RKO (cell line): ENCODE measurements at places on chromosomes 1 and 21.
A peak's percentile ranks its signal among the peaks of the same experiment; 100 is the strongest.

- no peak for DNase-seq
These were observed 28.9 kb upstream of the NFASC start for GRCh38 chr1:204841798-204842197.

GRCh38 chr21:17711896-17712295, 99.2 kb upstream of the BTG3 start:
- no peak for DNase-seq

DNA sequence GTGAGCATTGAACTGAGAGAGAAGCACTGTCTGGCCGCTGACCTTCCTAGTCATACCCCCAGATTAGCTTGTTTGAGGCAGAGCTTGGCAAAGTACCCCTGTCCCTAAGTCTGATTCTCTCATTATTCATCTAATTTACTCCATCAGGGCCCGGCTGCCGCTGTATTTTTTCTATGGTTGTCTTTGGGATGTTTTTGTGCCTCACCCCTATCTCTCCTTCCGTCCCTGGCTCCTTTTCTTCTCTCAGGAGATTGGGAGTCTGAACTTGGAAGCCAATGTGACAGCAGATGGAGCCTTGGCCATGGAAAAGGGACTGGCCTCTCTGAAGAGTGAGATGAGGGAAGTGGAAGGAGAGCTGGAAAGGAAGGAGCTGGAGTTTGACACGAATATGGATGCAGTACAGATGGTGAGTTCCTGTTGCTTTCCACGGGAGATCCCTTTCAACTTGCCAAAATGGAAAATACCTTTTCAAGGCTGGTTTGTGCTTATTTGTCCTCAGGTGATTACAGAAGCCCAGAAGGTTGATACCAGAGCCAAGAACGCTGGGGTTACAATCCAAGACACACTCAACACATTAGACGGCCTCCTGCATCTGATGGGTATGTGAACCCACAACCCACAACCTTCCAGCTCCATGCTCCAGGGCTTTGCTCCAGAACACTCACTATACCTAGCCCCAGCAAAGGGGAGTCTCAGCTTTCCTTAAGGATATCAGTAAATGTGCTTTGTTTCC, 53.9 kb downstream of the LAMC2 start:
- no peak for DNase-seq

GRCh38 chr1:203619091-203619780, 7.4 kb upstream of the ATP2B4 start:
- DNase-seq, result no peak

DNA sequence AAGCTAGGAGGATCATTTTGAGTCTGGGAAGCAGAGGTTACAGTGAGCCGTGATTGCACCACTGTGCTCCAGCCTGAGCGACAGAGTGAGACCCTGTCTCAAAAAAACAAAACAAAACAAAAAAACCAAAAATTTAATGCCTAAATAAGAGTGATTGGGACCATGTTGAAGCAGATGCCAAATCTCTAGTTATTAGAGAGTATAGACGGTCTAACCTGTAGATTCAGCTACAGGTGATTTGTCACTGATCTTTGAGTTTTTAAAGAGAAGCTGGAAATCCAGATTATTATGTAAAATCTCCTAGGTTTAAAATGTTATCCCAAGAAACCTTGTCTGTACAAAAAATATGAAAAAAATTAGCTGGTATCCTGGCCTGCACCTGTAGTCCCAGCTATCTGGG, 11.5 kb downstream of the HDAC1 start:
- DNase-seq, result no peak

DNA sequence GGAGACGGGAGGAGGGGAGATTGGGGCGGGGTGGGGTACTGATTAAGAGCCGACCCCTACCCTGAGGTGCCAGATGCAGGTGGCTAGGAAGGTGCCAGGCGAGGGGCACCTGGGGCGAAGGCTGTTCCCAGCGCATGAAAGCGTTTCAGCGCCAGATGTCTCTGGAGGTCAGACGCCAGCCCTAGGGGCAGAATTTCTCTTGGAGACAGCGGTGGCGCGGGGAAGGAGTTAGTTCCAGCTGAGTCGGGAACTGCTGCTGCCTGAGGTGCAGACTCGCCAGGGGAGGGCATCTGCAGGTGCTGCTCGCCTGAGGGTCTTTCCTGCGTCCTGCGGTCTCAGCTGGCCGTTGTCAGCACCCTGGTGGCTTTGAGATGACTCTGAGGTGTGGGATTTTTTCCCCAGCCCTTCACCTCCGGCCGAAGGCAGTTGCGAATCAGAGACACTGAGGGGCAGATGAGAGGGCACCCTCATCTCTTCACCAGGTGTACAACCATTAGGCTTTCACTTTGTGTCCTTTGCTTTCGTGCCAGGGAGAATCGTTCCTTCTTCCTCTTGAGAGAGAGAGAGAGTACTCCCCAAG, 539 bp downstream of the CGN start:
- peak; percentile 31 for DNase-seq

- DNase-seq, result no peak
These were observed 77.2 kb downstream of the SCCPDH start for GRCh38 chr1:246801241-246802020.

DNA sequence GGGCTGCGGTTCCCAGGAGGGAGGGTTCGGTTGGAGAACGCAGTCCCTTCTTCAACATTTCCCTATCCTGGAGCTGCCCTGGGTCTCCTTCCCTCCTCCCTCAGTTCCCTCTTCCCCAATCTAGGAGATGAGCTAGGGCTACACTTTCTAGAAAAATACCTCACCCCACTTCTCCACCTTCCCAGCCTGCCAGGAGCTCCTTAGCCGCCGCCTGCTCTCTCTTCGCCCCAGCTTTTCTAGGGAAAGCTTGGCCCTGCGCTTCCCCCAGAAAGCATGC, 488 bp upstream of the ADAMTS1 start:
- no peak for DNase-seq

DNA sequence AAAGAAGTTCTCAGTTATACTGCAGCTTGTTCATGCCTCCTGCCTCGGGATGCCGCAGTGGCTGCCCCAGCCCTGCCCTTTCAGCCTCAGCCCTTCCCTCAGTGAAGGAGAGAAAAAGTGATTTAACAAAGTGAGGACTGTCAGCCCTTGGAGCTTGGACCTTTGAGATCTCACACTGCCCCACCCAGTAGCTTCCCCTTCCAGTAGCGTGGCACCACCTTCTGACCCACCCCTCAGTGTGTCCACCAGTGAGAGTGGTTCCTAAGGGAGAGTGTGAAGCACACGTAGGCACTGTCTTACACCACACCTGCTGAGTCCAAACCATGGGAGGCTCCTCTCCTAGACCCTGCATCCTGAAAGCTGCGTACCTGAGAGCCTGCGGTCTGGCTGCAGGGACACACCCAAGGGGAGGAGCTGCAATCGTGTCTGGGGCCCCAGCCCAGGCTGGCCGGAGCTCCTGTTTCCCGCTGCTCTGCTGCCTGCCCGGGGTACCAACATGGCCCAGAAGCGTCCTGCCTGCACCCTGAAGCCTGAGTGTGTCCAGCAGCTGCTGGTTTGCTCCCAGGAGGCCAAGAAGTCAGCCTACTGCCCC, at the start of gene CDA:
TSS of gene CDA (plus strand) at position 464 of the 592 bp plus-strand sequence. CDS start at position 497, 33 bp downstream.
- no peak for DNase-seq

DNA sequence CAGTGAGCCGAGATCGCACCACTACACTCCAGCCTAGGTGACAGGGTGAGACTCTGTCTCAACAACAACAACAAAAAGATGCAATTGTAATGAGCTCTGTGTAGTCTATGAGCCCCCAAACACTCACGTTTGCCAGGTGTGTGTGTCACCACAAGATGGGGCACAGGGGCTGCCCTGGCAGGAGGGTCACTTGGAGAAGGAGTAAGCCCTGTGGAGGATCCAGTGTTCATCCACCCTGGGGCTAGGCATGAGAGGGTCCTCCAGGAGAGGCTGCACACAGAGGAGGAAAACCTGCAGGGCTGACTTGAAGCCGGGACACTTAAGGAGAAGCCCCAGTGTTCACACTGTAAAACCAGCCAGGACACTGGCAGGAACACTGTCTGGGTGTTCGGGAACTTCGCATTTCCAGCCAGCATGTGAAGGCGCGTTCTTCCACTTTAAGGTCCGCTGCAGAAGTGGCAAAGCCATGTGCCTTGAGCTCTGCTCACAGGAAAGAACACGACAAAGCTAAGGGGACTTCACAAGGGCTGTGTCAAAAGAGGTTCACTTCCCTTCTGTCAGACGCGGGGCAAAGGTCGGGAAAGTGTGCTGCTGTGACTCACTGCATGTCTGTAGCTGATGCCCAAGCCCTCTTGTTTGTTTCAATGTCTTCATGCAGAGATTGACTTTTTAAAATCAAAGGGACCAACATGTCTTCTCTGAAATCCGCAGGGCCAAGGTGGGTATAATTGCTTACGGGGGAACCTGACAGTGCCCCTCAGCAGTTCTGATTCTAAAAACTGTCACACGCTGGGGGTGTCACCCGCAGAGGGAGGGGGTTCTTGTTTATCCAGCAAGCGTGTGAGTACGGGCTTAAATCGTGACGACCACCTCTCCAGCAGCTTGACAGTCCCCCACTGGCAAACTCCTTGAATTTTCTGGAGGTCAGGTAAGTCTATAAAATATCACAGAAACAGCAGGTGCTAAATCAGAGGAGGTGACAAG, 102.8 kb downstream of the RIPK4 start:
- DNase-seq, result peak; percentile 14

DNA sequence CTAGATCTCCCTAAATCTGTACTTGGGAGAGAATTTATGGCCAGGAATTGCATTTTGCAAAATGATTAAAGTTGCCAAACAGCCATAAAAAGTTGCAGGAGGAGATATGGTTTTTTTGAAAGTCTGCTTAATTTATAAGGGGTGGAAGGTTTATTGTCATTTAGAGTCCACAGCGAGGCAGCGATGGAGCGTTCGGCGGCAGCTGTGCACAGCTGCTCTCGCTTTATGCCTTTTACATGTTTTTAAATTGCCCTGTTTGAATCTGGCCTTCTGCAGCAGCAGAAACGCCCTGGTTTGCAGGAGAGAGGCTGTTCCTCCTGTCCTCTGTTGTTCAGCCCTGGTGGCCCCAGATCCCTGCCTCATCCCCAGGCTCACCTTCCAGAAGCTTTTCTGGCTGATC, 144.9 kb upstream of the POU3F1 start:
- DNase-seq, result no peak

GRCh38 chr1:15684042-15684461, at the start of gene PLEKHM2:
PLEKHM2 (plus strand) TSS chr1:15684320; CDS start chr1:15684559, 239 bp downstream.
- DNase-seq, result peak; percentile 18

DNA sequence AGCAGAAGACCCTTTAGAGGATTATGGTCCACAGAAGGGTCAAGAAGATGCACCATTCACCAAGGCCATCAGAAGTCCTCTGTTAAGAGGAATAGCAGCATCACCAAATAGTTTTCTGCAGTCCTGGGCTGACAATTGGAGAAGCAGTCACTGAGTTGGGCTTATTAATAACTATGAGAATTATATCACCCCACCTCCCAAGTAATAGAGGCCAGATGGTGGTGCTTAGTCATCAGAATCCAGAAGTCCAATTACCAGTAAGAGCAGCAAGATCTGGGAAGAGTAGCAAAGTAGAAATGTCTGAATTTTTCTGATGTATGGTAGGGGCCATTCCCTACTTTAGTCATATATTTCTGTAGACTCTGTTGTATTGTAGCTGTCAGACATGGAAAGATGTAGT, 6.1 kb upstream of the PSMA5 start:
- no peak for DNase-seq

GRCh38 chr1:10948463-10948775, 64.0 kb upstream of the TARDBP start:
- no peak for DNase-seq

- DNase-seq, result no peak
These were observed 657.9 kb downstream of the BRINP3 start for GRCh38 chr1:189819751-189820150.

- no peak for DNase-seq
These were observed 64.9 kb downstream of the TOR1AIP2 start for GRCh38 chr1:179812501-179813292.

- DNase-seq, result no peak
These were observed 431.5 kb upstream of the CHRM3 start for GRCh38 chr1:238954865-238955264.

GRCh38 chr21:46083791-46084561, 13.9 kb upstream of the COL6A2 start:
- DNase-seq, result no peak

DNA sequence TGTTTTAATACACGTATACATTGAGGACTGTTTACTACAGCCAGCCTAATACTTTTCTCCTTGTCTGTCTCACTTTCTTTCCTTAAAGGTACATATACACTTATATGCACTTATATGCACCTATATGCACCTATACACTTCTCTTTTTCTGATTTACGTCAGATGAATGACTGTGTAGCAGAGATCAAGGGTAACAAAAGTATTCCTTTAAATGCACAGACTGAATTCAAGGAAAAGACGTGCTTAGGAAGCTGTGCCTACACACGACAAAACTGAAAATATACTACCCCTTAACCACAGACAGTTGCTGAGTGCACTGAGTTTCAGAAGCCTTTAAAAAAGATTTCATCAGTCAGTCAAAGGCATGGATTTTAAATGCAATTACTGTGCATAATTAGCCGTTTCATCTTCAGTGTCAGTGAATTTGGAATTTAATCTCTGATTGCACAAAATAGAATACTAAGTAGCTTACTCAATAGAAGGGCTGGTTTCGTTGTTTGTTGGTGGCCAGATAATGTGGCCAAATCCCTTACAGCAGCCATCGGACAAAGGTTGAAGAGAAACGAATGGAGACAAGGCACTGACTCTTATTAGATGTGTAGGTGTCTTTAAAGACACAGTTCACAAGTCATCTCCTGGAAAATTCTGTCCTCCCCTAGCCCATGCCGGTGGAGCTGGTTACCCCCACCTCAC, 38.3 kb upstream of the TARBP1 start:
- no peak for DNase-seq

GRCh38 chr1:188128761-188129160, 1300.0 kb downstream of the PLA2G4A start:
- no peak for DNase-seq

GRCh38 chr1:248596615-248597014, 885 bp downstream of the OR2T10 start:
- peak; percentile 47 for DNase-seq

GRCh38 chr1:186628910-186629309, 51.3 kb downstream of the PTGS2 start:
- no peak for DNase-seq

GRCh38 chr1:184859381-184860105, 104.9 kb upstream of the EDEM3 start:
- no peak for DNase-seq

GRCh38 chr1:184656221-184656620, 98.4 kb downstream of the EDEM3 start:
- no peak for DNase-seq

GRCh38 chr21:45475797-45476570, 66.3 kb downstream of the SLC19A1 start:
- DNase-seq, result no peak

GRCh38 chr1:192059407-192059806, 98.9 kb upstream of the RGS18 start:
- DNase-seq, result no peak

- DNase-seq, result no peak
These were observed 1.0 kb upstream of the FOXO6 start for GRCh38 chr1:41360074-41360785.
